Hematopoietic multipotent progenitor cell (in vitro differentiated cells): ENCODE measurements at places on chromosomes 1 and 21. TPM values are rescaled to one million over a fixed set of nuclear protein-coding genes. Genes with fewer than 3 reads are reported as not detected.

DNA sequence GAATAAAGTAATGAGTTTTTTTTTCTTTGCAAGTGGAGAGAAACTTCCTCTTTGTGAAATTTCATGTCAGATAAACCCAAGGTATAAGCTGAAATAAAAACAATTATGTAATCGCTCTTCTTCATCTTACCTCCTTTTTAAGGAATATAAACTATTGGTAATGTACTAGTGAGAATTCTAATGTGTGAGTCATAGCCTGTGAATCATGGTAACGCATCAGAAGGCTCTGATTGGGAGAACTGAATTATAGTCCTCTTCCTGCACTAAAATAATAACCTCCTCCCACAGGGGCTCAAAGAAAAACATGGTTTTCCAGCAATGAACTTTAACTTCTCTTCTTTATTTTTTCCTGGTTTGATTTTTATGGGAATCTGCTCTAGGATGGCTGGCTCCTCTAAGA is 57.1 kb upstream of the COX20 start:
- DNase-seq, result no peak

GRCh38 chr1:153262070-153262366 is 2.5 kb downstream of the LORICRIN start:
- no peak for DNase-seq

CRNN gene
- total RNA-seq, result not detected

DNA sequence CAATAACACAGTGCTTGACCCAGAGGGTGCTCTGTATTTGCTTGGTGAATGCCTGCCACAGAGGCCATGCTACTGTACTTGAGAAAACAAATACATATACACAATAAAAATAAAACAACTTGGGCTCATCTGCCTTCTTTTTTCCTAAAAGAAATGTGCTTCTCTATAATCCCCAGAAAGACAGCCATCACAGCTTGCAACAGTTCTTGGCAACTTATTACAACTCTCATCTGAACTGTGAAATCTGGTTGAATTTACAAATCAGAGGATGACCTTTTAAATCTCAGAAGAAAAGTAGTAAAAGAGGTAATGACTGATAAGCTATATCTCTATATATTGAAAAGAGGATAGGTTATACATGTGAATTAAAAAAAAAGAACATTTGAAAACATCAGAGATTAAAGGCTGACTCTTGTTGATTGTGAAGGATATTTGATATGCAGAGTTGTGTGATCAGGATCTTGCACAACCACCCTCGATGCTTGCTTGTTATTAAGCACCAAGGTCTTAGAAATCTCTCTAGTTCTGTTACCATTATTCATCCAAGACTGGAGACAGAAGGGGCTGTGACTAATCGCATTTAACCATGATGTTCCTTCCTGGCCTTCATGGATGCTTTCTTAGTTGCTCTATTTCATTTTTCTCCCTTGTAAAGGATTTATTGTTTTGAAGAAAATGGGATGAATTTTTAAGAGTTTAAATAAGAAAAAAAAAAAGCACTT is 213.4 kb downstream of the APP start:
- DNase-seq, result no peak

SPATA21 gene
- not detected for total RNA-seq

MCOLN2 gene
- 1.1 TPM for total RNA-seq

DNA sequence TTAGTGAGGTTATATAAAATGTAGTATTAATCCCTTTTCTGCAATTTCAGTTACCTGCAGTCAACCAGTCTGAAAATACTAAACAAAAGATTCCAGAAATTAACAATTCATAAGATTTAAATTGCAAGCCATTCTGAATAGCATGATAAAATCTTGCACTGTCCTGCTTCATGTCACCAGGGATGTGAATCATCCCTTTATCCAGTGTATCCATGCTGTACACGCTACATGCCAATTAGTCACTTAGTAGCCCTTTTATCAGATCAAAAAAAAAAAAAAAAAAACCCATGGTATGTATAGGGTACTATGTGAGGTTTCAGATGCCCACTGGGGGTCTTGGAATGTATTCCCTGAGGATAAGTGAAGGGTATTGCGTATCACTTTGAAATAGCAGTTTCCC is 191.3 kb upstream of the HP1BP3 start:
- no peak for DNase-seq

TRIM67 gene
- total RNA-seq, result under 0.01 TPM

GRCh38 chr1:38194472-38194871 is 147.9 kb upstream of the POU3F1 start:
- no peak for DNase-seq

GRCh38 chr1:168343566-168343965 is 62.9 kb downstream of the TBX19 start:
- DNase-seq, result no peak

DNA sequence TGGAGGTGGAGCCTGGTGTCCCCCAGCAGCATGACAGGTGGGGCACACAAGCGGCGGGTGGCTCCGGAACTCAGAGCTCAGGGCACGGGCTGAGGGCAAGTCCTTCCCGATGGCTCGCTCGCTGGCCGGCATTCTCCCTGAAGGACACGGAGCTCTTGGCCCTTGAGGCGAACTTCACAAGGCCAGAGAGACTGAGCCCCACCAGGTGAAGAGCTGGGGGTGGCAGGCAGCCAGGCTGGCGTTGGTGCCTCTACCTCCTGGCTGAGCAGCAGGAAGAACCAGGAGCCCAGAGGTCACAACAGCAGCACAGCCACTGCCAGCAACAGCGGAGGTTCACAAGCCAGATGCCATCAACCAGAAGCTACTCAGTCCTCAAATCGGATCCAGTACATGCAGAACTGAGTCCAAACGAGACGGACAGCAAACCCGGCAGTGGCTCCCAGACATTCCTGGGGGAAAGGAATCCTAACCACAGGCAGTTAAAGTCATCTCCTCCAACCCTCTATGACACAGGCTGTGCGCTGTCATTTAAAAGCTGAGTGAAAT is 54.1 kb downstream of the NPHP4 start:
- DNase-seq, result no peak

DNA sequence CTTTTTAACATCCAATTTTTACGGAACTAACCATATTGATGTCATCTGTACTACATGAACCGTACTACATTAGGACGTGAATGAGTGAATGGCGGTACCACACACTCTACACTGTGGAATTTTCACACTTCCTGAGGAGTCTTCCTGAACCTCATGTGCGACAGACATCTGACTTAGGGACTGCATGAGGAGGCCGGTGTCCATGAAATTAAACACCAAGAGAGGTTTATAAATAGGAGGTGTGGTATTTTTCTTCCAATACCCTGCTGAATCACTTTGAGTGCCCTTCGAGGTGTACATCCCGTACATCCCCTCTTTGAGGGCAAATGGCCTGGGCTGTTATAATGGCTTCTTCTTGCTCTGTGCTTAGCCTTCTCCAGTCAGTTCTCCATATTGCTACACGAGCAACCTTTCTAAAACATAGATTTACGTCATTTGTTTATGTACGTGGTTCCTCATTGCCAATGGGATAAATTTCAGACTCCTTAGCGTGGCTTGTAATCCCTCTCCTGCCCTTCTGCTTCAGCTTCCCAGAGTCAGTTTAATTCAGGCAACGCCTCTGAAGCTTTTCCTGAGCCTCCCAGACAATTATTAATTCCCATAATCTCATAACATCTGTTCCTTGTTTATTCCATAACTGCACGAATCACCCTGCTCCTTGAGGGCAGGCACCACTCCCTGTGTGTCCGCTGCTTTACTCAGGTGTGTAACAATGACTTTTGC is 9.4 kb downstream of the ST3GAL3 start:
- no peak for DNase-seq

- no peak for DNase-seq
These were observed 24.4 kb downstream of the ADAM30 start for GRCh38 chr1:119871881-119872280.

DNA sequence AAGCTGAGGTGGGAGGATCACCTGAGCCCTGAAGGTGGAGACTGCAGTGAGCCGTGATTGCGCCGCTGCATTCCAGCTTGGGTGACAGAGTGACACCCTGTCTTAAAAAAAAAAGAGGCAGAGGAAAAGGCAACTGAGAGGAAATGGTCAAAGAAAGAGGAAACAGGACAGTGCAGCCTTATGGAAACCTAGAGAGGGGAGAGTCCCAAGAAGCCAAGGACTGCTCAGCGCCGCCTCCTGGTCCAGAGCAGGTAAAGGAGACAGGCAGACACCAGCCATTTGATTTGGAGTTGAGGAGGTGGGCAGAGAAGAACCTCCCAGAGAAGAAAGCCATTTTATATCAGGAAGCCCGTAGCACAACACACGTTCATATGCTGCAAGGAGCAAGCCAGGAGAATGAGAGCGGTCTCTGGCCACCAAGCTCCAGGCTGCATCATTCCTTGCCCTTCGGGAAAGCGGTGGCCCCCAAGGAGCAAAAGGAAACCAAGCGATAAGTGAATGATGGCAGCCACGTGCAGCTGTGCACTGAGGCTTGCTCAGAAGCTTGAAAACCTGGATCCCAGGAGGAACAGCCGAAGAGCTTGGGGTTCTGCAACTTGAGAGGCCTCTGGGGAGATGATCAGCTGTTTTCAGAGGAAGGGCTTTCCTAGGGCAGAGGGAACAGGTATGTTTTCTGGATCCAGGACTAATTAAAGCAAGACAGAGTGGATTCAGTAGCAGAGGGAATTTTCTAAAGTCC is 33.7 kb downstream of the LRRC42 start:
- DNase-seq, result no peak

VSIG8 gene
- not detected for total RNA-seq

DNA sequence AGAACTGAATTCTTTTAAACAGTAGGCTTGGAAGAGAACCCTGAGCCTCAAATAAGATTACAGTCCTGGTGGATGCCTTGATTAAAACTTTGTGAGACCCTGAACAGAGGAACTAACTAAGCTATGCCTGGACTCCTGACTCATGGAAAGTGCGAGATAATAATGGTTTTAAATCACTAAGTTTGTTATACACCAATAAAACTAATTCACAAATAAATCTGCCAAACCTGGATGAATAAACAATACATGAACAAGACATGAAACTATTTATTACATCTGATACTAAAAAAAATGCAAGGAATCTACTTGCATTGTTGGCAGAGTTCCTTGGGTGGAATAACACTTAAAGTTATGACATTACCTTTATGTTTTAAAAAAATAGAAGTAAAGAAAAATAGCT is 118.4 kb downstream of the PIGK start:
- DNase-seq, result no peak

GRCh38 chr1:151980287-151981177 is 13.1 kb downstream of the S100A10 start:
- DNase-seq, result no peak

DNA sequence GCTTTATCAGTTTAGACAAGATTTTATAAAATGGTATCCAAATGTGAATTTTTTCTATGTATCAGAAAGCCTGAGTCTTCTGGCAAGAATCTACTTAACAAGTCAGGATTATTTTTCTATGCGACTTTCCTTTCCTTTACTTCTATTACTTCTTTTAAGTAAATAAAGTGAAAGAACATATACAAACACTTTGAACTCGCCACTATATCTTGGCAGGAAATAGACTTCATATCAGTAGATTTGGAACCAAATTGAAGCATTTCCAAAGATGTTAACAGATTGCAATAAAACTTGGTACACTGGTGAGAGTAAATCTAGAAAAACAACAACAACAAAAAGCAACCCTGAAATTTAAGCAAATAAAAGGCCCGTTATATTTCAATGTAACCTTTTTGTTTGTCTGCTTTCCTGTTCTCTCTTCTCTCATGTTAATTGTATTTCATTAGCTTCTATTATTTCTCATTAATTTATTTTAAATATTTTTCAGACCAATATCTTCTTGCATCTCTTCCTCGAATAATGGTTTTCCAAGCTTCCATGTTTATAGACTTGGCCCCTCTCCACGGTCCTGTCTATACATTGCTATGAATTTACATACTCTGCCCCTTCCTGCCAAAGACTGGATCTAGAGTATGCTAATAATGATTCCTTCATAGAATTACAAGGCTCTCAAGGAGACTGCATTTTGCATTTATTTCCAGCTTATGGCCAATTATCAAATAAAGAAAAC is 843.6 kb downstream of the ADGRL2 start:
- no peak for DNase-seq

OR2G3 gene
- 0.54 TPM for total RNA-seq

GRCh38 chr1:85584264-85584781 is 3.8 kb downstream of the CCN1 start:
- DNase-seq, result no peak

- DNase-seq, result no peak
These were observed 132.3 kb upstream of the BMP8A start for GRCh38 chr1:39359028-39359570.

DNA sequence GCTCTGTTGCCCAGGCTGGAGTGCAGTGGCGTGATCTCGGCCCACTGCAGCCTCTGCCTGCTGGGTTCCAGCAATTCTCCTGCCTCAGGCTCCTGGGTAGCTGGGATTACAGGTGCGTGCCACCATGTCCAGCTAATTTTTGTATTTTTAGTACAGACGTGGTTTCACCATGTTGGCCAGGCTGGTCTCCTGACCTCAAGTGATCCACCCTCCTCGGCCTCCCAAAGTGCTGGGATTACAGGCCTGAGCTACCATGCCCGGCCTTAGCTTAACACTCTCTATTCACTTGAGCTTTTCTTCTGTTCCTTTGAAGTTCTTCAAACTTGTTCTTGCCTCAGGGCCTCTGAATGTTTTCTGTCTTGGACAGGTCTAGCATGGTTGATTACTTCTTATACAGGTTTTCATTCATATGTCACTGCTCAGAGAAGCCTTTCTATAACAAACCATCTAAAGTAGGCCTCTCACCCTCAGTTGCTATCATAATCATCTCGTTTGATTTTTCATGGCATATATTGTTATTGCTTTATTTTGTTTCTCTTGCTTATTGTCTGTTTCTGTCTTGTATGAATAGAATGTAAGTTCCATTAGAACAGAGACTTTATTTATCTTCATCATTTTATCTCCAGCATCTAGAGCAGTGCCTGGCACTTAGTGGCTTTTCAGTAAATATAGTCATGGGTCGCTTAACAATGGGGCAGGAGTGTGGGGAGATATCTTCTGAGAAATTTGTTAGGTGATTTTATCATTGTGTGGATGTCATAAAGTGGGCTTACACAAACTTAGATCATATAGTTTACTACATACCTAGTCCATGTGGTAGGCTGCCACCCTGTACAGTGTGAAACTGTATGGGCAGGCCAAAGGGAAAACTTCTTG is 12.1 kb downstream of the OSBPL9 start:
- DNase-seq, result no peak

- DNase-seq, result no peak
These were observed 107.9 kb upstream of the SERTAD4 start for GRCh38 chr1:210124736-210125135.

- no peak for DNase-seq
These were observed 426.3 kb upstream of the CHRM3 start for GRCh38 chr1:238960071-238960470.

IFI44L gene
- total RNA-seq, result 16.4 TPM

CFAP141 gene
- total RNA-seq, result not detected

- DNase-seq, result no peak
These were observed 66.8 kb downstream of the DOP1B start for GRCh38 chr21:36223451-36223850.

GRCh38 chr1:66495495-66495894 is 38.5 kb upstream of the SGIP1 start:
- no peak for DNase-seq

- DNase-seq, result no peak
These were observed 286.0 kb upstream of the B3GALT2 start for GRCh38 chr1:193472430-193472829.

SERTAD4 gene
- total RNA-seq, result not detected

- DNase-seq, result no peak
These were observed 843.8 kb downstream of the USP25 start for GRCh38 chr21:16573578-16573977.
